Vagina (tissue), 2 donors: ENCODE measurements at places on chromosomes 4 and X.

DNA sequence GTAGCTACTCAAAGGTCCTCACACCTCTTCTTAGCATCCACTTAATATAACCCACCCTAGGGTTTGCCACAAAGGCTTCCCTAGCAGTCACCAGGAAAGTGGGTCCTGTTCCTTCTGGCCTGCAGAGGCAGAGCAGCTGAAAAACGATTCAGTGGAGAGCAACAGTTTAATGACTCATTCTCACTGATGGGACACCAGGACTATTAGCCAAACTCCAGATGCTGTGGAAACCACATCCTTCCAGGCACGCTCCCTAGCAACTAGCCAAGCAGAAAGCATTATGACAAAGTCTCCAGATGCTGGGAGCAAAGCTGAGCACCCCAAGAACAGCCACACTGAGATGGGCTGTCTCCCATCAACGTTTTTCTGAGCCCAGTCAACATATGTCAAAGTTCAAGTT is 30.3 kb upstream of the UTP14A start:
- no peak for DNase-seq

GRCh38 chr4:109303140-109303496 is 660 bp upstream of the COL25A1 start:
- DNase-seq: no peak

GRCh38 chr4:85565761-85566480 is 91.0 kb downstream of the ARHGAP24 start:
- no peak for DNase-seq

DNA sequence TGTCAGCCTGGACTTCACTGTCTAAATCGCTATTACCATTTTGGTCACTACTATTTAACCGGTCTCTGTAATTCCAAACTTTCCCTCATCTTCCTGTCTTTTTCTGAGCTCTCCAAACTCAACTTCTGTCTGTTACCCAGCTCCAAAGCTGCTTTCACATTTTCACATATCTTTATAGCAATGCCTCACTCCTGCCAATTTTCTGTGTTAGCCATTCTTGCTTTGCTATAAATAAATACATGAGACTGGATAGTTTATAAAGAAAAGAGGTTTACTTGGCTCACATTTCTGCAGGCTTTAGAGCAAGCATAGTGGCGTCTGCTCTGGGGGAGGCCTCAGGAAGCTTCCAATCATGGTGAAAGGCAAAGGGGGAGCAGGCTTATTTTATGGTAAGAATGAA is 368.3 kb upstream of the GNPDA2 start:
- DNase-seq: no peak

DNA sequence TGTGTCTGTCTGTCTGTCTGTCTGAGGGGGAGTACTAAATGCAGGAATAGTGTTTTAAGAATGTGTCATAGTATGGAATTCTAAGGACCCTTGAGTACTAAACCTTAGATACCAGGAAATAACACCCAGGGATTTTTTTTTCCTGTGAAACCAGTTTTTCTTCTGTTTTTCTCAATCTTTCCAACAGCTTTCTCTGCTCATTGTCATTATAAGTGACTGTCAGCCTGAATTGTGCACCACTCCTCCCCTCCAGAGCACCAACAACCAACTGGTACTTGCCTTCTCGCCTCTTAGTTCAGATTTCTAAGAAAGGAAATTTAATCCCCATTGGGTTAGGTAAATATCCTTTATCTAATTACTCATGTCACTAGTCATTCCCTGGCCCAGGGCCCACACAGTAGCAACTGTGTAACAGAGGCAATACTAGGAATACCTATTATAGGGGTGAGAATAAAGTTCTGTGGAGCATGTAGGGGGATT is 320.6 kb downstream of the ADGRL3 start:
- DNase-seq: no peak
